ENCODE measurements at places on chromosomes 12 and 14.

GRCh38 chr12:28709986-28710685 is 438.9 kb upstream of the FAR2 start:
- no peak for DNase-seq

DNA sequence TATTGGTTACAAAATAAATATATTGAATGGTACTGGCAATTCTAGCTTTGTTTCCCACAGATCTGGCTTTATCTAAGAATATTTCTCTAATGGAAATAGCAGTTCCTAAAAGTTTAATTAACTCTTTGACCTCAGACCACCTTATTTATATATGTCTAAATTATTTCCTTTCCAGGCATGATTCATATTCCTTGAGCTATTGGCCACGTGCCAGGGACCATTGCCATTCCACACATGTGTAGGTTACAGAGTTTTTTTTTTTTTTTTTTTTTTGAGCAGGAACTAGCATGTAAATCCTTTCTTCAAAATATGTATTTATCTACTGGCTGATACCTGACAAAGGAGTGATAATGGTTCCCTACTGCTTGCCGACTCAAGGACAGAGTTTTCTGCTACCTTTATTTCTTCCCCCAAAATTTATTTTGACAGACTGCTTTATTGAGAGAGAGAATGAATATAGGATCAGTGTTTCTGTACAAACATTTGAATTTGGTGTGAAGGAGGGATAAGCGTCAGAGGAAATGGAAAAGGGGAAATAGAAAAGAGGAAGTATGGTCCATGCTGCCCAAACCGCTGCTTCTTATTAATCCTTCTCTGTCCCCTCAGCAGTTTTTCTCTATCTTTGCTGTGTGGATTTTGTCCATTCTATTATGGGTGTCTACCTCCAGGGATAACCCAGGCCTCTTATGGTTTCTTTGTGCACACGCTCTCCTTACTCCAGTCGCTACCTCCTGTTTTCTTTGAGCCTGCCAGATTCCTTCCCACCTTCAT is 36.4 kb downstream of the PDE3A start:
- no peak for DNase-seq

DNA sequence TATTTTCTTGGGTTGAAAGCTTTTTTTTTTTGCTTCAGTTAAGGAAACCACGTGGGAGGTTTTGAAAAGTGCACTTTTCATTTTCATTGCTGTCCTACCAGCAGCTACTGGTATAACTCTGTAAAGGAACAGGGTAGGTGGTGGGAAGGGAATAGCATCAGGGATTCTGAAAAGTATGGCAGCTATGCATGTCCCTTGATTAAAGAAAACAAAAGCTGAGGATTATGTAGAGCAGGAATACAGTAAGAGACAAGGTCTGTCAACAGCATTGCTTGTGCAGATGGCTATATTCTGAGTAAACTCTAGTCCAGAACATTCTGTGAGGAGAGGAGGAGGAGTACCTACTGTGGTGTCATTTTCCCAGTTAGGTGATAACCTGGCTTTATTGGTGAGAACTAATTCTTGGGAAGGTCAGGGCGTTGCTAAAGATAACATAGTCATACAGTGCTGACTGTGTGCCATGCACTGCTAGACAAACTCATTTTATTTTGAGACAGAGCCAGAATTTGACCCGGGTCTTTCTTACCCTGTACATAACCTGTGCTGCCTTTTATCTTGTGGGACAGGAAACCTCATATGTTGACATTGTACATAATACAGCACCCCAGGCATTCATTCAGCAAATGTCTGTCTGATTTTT is 80.3 kb upstream of the TRAF3 start:
- no peak for DNase-seq

- DNase-seq: no peak
These were observed 15.1 kb upstream of the PPFIBP1 start for GRCh38 chr12:27508736-27509431.

- no peak for DNase-seq
These were observed 365.6 kb downstream of the NELL2 start for GRCh38 chr12:44510510-44510909.

GRCh38 chr14:89418976-89419375 is 1.9 kb upstream of the FOXN3 start:
- no peak for DNase-seq

DNA sequence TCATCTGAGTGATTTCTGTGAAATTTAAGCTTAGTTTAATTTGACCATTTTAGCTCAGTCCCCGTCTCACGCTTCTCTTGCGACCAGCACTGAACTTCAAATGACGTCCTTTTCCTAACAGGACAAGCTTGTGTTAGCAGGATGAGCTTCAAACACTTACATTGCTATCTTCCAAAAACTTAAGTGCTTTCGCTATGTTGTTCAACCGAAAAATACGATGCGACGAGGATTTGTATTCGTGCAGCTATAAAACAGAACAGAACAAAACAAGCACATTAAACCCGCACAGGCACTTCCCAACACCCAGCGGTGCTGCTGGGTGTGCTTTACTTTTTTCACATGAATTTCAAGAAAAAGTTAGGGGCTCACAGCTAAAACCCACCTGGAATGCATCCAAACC is 64.2 kb upstream of the DICER1 start:
- no peak for DNase-seq

- DNase-seq: no peak
These were observed 59.3 kb downstream of the SLC15A5 start for GRCh38 chr12:16218234-16218633.

GRCh38 chr12:92063641-92064040 is 82.0 kb downstream of the BTG1 start:
- DNase-seq: no peak

GRCh38 chr12:43097471-43097870 is 454.5 kb downstream of the ADAMTS20 start:
- DNase-seq: no peak

GRCh38 chr14:102078831-102079699 is 7.8 kb downstream of the HSP90AA1 start:
- DNase-seq: no peak

DNA sequence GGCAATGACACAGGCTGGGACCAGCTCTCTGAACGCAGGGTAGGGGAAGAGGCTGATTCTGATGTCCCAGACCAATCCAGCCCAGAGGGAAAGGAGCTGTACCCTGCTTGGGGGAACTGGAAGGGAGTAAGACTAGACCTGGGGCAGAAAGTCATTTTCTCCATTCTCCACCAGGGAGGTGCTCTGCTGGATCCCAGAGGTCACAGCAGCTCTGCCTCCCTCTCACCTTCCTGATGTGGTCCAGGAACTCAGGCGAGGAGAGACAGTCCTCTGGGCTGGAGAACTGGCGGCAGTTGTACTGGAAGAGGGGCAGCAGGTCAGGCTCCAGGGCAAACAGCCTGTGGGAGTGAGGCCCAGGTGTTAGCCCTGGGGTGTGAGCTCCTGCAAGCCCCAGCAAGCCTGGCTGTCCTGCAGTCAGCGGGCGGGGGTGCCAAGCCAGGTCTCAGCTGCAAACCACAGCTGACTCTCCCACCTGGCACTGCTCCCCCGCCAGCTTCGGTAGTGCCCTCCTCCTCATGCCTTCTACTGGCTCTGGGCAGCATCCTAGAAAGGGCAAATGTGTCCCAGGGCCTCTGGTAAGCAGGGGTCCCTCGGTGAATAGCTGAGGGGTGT is 1.9 kb downstream of the NGB start:
- no peak for DNase-seq

DNA sequence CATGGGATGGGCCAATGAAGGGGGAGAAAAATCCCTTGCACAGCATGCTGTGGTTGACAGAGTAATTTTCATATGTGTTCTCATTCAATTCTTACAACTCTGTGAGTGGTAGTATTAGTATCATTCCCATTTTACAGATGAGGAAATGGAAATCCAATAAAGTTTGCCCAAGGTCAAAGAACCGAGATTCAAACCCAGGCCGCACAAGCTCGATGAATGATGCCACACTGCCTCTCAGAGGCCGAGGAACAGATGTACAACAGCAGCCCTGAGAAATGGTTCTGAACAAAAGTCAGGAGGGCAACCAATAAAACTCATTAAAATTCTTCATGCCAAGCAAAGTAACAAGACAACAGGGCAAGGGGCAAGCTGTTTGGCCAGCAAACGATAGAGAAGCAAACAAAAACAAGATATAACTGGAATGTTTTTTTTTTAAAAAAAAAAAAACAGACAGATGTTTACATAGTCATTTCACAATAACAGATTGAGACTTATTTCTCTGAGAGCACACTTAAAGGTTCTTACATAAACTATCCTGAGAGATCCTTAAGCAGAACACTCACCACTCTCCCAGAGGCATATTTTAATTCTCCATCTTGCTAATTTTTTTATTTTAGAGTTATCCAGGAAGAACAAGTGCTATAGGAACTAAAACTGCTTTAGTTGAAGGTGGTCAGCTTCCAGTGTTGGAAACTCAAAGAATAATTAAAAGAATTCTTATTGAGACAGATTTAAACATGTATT is 85.8 kb downstream of the EXOC5 start:
- DNase-seq: no peak

DNA sequence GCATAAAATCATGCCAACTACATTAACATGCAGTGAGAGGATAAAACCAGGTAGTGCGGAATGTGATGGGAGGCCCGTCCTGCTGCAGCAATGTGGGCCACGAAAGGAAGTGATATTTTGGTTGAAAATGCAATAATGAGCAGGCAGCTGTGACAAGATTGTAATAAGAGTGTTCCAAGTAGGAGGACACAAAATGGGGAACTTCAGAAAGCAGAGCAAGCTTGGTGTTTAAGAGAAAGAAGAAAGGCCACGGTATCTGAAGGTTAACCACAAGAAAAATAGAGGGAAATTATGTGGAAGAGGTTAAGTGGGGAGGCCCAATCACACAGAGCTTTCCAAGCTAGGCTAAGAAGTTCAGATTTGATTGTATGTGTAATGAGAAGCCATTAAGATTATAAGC is 34.3 kb downstream of the OVCH1 start:
- DNase-seq: no peak

DNA sequence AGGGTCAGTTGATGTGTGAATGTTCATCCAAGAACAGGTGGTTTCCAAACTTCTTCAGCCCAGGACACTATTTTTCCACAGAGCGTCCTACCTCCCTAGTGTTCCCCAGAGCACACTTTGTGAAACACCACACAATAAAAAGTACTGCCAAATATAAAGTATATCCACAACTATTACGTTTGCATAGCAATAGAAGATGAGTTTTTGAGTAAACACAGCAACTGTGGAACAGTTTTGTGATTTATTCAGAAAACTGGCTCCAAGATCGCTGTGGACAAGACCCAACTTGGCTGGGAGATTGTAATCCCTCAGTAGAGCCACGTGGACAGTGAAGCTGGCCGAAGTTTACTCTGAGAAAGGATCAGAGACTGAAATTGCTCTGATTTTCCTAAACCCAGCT is 14.5 kb upstream of the MAP1LC3B2 start:
- DNase-seq: no peak

DNA sequence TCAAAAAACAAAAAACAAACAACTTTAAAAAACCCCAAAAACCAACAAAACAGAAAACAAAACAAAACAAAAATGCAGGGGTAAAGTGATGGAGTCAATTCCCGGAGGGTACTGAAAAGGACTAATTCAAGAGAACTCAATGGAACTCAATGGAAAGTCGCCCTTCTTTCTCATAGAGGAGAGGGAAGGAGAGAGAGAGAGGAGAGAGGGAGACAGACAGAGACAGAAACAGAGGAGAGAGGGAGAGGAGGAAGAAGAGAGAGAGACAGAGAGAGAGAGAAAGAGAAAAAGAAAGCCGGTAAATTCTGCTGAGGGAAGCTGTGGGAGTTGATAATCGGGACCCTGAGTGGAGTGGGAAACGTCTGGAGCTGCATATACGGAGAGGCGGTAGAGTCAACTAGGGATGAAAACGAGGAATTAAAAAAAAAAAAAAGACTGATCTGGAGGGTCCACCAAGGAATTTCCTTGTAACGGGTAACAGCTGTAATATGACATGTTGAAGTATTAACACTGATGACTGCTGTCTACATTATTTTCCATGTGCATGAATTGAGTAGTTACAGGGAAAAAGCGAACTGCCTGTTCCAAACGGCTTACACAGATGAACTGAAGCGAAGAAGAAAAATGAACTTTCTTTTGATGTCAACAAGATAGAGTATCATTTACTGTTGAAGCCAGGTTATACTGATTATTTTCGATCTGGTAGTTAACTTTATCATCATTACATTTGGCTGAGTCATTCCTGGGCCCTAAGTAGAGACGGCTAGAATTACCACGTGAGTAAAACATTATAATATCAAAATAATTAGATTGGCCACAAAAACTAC is 934 bp upstream of the ZC2HC1C start:
- no peak for DNase-seq

DNA sequence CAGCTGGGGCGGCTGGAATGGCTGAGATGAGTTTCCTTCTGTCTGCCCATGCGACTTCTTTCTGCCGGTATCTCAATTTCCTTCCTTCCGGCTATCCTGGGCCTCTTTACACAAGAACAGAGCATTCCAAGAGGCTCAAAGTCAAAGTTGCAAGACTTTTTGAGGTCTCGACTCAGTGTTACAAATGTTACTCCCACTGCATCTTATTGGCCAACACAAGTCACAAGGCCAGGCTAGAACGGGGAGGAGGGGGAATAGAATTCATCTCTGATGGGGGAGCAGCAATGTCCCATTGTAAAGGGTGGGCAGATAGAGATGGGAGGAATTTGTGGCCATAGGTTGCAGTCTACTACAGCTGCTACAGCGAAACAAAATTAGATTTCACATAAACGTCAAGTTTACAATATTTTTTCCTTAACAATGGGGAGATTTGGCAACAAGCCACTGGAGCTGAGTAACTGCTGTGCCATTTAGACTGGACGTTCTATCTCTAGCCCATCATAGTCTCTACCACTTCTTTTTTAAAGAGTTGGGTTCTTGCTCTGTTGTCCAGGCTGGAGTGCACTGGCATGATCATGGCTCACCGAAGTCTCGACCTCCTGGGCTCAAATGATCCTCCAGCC is 9.5 kb upstream of the NYNRIN start:
- no peak for DNase-seq

- peak; percentile 4 for DNase-seq
These were observed 35.3 kb downstream of the MAP1LC3B2 start for GRCh38 chr12:116594325-116595038.

DNA sequence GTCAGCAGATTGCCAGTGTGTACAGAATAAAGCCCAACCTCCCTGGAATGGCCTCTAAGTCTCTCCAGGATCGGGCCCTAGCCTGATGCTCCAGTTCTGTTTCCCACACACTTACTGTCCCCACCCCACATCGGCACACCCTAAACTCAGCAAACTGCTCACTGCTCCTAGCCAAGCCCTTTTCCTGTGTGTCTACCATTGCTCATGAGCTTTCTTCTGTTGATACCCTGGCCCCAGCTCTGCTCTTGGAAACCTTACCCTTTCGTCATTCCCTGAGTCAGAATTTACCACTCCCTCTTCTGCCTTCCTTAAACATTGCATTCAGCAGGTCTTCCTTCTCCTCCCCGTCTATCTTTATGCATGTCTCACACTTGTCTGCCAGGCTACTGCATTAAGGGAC is 158.9 kb downstream of the TMX1 start:
- DNase-seq: no peak

GRCh38 chr14:85088192-85088591 is 441.8 kb upstream of the FLRT2 start:
- DNase-seq: no peak

Data from stimulated activated CD8-positive, alpha-beta memory T cell treated with anti-CD3 and anti-CD28 coated beads, Interleukin-4, amount 100 ng/mL, for 1 hour (primary cell).